GOT3 (cell line): ENCODE measurements at places on chromosomes 1 and 21.

- DNase-seq = no peak
Measured at GRCh38 chr1:164602101-164602422, 43.1 kb downstream of the PBX1 start.

DNA sequence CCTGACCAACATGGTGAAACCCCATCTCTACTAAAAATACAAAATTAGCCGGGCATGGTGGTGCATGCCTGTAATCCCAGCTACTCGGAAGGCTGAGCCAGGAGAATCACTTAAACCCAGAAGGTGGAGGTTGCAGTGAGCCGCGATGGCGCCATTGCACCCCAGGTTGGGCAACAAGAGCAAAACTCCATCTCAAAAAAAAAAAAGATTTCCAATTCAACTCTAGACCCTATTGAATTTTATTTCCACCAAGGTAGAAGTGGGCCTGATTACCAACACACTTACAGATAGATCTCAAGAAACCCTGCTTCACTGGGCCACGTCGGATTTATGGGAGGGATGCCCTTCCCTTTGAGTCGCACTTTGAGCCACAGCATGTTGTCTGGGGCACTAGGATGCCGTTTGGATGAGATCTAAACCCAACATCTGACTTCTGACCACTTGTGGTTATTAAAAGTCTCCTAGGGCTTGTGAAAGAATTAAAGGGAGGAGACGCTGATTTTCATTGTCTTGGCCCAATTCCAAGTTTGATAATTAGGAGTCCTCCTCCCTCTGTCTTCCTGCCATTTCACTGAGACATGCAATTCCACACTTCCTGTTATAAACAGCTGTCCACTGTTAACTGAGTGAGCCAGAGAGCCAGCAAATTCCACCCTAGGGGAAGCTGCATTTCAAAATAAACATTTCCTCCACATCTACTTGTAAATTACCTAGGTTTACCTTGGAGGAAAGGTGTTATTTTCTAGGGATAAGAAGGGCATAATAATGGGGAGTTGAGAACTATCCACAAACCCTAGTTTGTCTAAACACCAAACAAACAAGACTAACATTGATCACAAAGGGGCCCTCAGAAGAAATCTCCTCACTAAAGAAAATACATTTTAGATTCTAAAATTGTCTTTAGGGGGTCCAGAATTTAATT, 5.2 kb upstream of the RERE start:
- DNase-seq = no peak

DNA sequence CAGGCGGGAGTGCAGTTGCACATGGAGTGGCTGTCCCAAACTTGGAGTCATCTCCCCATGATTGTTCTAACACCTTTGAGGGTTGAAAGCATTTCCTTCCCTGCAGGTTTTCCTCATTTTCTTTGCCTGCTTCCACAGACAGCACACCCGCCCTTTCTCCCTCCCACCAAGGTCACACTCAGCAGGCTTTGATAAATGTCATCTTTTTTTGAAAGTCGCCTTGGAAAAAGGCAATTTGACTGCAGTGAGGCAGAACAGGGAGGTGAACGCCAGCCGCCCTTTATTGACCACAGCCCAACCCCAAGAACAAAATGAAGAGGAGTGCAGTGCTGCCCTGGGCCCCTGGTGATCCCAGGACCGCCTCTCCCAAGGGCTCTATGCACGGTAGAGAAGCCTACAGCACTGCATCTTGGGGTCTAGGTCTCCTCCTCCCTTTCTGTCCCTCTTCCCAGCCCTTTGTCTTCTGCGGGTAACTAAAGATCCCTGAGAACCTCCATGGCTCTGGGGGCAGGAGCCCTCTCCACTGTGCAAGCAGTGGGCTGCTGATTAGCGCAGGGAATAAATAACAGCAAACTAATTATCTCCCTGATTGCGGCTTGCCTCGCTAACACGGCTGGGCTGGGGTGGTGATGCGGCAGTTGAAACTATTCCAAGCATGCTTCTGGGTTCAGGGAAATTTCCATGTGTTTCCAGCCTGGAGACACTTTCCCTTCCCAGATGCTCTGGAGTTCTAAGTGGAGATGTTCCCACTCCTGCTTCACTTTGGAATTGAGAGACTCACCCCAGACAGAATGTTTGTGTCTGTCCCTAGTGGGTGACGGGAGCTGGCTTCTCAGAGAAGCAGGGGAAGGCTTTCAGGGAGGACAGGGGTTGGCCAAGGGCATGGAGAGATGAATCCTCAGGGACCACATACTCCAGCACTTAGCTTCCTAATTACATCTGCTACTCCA, 11.8 kb upstream of the AMIGO1 start:
- DNase-seq = no peak

DNA sequence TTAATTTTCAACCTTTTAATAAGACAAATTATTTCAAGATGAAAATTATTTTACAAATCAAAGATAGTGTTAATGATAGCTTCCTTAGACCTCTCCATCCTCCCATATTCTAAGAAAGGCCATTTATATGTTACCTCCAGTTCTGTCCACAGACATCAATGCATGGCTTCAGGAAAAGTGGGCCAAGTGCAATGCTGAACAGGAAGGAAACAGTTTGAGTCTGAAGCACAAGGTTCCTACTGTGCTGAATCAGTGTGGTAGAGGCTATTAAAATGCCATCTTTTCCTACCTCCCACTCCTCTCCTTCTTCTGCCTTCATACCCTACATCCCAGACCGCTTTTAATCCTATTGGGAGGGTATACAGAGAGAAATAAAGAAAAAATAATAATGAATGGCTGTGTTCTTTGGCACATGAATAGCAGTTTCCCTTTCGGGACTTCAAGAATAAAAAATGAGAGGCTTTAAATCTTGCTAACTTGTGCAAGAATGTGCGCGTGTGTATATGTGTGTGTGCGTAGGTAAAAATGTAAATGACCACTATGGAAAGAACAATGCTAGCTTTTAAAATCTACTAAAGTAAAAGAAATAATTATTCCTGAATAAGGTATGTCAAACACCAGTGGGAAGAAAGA, 62.6 kb upstream of the C1orf105 start:
- DNase-seq = no peak

GRCh38 chr21:16569679-16570078, 839.9 kb downstream of the USP25 start:
- no peak for DNase-seq

DNA sequence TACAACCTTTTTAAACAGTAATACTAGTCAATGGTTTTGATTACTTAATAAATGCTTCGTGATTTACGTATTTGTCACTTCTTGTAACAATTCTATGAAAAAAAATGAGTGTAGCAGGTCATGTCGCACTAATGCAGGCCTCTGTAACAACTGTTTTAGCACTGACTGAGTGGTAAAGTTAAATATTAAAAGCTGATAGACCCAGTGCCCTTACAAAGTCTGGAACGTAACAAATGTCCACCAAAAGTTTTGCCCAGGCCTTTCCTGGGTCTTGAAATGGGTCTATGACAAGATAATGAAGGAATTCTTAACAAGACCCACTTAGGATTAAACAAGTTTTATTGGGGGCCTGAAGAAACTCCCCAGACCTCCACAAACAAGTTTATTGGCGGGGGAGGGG, 304.6 kb upstream of the DEPDC1 start:
- DNase-seq = no peak

DNA sequence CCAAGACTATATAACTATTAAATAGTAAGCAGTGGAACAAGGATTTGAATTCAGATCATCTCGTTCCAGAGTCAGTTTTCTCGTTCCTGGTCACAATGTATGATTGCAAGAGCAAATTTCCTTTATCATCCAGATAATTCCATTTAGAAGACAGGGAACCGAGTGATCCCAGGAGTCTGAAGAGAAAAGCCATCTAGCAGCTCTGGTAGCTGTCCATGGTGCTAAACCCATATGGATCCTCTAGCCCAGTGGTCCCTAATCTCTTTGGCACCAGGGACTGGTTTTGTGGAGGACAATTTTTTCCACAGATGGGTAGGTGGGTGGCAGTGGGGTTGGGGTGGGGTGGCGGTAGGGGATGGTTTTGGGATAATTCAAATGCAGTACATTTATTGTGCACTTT, 229.4 kb downstream of the PTPRU start:
- DNase-seq = no peak

DNA sequence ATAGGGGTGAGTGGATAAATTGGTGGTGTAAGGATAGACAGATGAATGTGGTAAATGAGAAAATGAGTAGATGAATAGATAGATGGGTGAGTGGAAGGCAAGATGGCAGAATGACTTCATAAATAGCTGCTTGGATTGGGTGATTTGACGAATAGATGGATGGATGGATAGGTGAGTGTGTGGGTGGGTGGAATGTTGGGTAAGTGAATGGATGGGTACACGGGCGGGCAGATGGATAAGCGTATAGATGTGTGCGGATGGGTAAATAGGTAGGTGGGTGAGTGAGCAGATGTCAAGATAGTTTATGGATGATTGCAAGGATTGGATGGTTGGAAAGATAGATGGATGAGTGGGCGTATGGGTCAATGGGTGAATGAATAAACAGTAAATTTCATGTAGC, 59.3 kb downstream of the EPHB2 start:
- DNase-seq = no peak

- DNase-seq = no peak
Measured at GRCh38 chr21:37374027-37374426, 7.5 kb downstream of the DYRK1A start.

GRCh38 chr1:185350027-185350442, 33.0 kb upstream of the IVNS1ABP start:
- no peak for DNase-seq

DNA sequence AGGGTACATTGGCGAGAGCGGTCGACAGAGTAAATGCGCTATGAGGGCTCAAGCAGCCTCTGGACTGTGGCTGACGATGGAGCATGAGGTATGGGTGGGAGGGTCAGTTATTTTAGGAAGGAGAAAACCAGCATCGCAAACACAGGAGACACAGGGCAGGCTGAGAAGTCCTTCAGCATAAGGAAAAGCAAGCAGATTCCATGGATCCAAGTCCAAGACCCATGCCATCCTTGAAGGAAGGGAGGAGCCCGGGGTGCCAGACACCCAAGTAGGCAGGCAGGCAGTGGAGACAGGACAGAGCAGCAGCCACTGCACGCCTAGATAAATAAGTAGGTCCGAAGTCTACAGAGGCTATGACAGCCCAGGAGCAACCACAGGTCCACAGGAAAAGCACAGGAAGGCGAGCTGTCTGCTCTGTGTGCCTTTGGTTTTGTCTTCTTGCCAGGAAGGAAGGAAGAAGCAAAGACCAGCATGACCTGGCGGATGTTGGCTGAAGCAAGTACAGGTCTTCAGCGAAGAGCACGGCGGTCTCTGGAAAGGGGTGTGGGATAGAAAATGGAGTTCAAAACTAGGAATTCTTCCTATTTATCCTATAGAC, 76.4 kb upstream of the SLC45A1 start:
- no peak for DNase-seq

GRCh38 chr21:43292041-43292865, 123.4 kb downstream of the CRYAA start:
- DNase-seq = no peak

- no peak for DNase-seq
Measured at GRCh38 chr1:115447672-115448071, 109.6 kb upstream of the NGF start.

DNA sequence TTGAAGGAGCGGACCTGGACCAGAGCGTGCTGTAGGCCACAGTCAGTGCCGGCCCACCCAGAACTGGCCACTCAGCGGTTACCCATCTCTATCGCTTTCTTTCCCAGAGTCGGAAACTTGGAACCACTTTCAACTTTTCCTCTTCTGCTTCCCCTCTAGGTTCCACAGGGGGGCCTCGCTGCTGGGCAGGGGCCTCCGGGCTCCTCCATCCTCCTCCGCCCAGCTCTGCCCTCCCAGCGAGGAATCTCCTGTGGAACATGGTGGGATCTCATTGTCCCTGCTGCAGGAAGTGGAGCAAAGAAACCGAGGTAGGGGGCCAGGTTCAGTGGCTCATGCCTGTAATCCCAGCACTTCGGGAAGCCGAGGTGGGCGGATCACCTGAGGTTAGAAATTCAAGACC, 139.2 kb downstream of the ETS2 start:
- DNase-seq = no peak

DNA sequence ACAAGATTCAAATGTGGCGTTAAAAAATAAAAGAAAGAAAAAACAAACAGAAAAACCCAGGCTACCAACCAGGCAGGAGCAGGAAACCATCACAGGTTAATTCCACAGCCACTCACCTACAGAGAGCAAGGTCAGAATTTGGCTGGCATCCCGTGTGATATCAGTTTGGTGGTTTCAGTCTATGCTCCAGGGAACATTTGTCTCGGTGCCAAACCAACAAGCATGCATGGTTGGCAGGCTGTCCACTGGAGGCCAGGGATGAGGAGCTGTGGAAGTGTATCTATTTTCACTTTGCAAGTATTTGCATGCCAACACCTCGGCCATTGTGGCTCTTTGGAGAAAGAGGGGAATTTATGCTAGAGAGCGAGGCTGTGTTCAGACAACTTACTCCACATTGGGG, 53.1 kb upstream of the PROX1 start:
- DNase-seq = no peak

GRCh38 chr1:204358605-204359004, 1.1 kb downstream of the PLEKHA6 start:
- no peak for DNase-seq

- DNase-seq = no peak
Measured at GRCh38 chr1:246117066-246117791, 389.9 kb downstream of the SMYD3 start.

GRCh38 chr1:11068600-11069473, 9.0 kb upstream of the SRM start:
- no peak for DNase-seq

- DNase-seq = no peak
Measured at GRCh38 chr1:14741532-14741931, 143.0 kb downstream of the KAZN start.
